ENCODE measurements at places on chromosomes 12 and 14.

- DNase-seq = no peak
These were observed 26.9 kb upstream of the BATF start for GRCh38 chr14:75495399-75495798.

- no peak for DNase-seq
These were observed 87.2 kb downstream of the DAAM1 start for GRCh38 chr14:59275668-59276067.

- peak; percentile 30 for DNase-seq
These were observed 40.9 kb upstream of the VASH1 start for GRCh38 chr14:76720382-76720813.

DNA sequence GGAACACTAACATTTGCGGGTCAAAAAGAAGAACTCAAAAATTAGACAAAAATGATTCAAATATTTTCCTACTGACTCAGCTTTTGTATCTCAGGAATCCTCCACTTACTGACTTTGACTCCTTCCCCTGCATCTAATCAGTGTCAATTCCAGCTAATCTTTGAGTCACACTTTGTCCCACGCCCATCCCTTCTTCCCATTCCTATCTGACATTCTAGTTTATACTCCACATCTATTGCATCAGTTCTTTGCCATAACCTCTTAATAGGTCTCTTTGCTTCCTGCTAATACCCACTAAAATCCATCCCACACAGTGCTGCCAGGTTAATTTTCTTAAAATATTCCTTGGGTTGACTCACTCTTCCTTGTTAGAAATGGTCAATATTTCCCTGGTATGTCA is 19.1 kb downstream of the BBS10 start:
- DNase-seq = no peak

DNA sequence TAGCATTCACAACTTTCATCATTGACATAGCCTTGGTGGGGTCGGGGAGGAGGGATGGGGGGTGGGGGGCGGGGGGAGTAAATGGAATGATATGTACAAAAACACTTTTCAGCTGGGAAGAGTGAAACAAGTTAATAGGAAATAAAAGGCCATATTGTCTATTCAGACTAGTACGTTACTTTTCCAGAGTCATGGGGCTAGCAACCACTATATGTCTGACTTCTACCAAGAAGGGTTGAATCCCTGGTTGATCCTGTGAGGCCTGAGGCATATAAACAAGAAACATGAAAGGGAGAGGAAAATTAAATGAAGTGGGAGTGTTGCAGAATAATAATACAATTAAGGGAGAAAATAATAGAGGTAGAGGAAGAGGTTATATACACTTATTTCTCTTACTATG is 225.5 kb downstream of the ERC1 start:
- DNase-seq = no peak

DNA sequence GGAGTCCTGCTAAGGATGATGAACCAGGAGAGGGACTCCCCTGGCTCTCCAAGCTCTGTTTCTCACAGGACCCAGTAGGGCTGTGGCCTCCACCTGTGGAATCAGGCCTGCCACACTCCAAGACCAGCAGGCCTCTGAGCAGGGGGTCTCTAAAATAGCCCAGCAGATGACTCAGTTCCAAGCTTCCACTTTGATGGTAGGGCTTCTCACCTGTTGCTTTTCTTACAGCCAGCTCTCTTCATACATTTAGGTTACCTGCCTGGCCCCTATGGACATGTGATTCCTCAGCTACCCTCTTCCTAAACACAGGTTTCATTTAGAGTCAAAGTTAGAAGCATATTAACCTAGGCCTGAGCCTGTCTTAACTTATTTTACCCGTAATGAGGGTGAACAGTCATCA is 26.7 kb upstream of the ELK3 start:
- DNase-seq = no peak
